ENCODE measurements at places on chromosomes 13 and 19.

DNA sequence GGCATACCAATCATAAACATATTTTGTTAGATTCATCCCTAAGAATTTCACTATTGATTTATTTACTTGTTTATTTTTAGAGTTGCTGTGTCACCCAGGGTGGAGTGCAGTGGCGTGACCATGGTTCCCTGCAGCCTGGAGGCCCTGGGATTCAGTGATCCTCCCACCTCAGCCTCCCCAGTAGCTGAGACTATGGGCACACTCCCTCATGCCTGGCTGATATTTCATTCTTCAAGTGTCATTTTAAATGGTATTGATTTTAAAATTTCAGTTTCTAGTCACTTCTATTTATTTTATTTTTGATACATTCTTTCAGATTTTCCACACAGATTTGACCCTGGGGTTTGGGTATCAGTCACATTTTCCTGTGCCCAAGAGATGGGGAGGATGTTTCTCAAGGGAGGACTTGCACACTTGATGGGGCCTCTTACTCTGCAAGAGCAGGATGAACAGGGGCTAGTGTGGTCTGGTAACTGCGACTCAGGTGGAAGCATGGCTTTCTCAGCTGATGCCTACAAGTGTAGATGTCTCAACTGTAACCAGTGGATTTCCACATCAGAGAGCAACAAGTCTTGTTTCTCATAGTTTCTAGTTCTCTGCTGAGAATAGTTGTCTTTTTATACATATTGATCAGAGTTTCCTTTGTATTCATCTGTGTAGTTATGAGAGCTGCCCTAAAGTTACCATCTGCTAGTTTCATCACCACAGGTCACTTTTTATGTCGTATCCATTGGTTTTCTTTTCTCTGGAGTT lies 40.2 kb downstream of the CCNE1 start:
- no peak for DNase-seq

GRCh38 chr19:46809534-46810272 lies 21.3 kb upstream of the SLC1A5 start:
- DNase-seq: no peak

- DNase-seq: no peak
Measured at GRCh38 chr19:5857203-5858081, 6.2 kb upstream of the FUT3 start.

- no peak for DNase-seq
Measured at GRCh38 chr13:32642316-32642715, 56.1 kb downstream of the PDS5B start.

DNA sequence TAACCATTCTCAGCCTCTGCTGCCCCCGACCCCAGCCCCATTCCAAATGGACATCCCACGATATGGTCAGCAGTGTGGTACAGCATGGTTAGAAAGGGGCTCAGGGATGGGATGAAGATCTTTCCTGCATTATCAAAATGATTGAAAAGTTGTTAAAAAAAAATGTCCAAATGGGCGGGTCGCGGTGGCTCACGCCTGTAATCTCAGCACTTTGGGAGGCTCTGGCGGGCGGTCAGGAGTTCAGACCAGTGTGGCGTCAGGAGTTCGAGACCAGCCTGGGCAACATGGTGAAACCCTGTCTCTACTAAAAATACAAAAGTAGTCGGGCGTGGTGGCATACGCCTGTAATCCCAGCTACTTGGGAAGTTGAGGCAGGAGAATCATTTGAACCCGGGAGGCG lies 54.3 kb upstream of the ZNF254 start:
- no peak for DNase-seq

GRCh38 chr19:51712461-51713081 lies 11.2 kb downstream of the HAS1 start:
- DNase-seq: no peak

Data from renal cortex interstitium (tissue), 15 donors.